NCI-H460 (cell line): ENCODE measurements at places on chromosomes 3 and 15. TPM values are rescaled to one million over a fixed set of nuclear protein-coding genes. Genes with fewer than 3 reads are reported as not detected.
A peak's percentile ranks its signal among the peaks of the same experiment; 100 is the strongest.

- DNase-seq, result no peak
Measured at GRCh38 chr3:190593075-190593474, 79.2 kb downstream of the IL1RAP start.

DNA sequence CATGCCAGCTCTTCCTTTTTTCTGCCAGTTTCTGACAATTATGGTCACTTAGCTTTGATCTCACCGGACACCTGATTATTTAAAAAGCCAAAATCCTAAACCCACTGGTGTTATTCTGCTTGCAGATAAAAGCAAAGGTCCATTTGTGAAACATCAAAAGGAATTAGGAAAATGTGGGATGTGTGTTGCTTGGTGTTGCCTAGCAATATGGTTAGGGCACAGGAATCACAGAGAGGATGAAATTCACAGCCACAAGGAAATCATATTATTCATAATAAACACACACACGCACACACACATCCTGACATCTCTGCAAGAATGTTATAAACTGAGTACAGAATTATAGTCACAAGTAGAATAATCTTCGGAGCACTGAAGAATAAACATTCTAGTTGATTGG, 89.3 kb upstream of the BHLHE40 start:
- no peak for DNase-seq

GRCh38 chr3:139559541-139559940, 20.0 kb upstream of the RBP1 start:
- DNase-seq, result no peak

DNA sequence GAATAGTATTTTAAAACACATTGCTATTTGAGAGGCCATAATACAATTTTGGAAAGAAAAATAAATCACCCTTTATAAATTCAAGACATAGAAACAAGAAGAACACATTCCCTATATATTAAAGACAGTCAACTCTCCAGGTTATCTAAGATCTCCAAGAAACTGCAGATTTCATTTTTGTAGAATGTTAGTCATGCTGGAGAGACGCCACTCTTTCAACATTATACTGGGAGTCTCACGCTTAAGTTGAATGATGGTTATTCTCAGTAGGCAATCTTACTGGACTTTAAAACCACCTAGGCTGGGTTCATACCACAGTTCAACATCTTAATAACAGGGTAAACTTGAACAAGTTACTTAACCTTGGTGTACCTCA, 3.6 kb upstream of the CHRM5 start:
- DNase-seq, result no peak

DNA sequence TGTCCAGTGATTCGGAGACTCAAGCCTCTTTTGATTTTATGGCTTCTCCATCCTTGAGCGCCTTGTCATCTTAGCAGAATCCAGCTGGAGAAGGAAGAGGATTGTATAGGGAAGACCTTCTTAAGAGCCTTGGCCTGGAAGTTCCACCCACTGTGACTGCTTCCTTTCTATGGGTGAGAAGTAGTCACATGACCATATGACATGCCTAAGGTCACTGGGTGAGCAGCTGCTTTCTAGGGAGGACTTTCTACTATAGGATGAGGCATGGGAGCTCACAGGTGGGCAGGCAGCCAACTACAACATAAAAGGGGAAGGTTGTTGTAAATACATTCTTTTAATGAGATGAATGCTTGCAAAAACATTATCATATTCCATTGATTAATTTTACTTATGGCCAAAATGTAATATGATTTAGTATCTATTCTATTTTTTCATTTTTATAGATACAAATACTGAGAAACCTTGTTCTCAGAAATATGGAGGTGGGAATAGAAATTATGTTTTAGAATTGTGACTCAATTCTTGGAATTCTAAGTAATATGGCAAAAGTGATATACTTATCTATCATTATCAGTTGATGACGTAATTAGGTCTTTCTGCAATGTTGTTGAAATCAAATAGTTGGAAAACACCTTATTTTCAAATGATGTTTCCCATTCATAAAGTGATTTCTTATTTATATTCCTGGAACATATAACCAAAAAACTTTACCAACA, 53.6 kb upstream of the MINAR1 start:
- no peak for DNase-seq

- DNase-seq, result no peak
Measured at GRCh38 chr15:36841193-36841592, 259.2 kb downstream of the MEIS2 start.

DNA sequence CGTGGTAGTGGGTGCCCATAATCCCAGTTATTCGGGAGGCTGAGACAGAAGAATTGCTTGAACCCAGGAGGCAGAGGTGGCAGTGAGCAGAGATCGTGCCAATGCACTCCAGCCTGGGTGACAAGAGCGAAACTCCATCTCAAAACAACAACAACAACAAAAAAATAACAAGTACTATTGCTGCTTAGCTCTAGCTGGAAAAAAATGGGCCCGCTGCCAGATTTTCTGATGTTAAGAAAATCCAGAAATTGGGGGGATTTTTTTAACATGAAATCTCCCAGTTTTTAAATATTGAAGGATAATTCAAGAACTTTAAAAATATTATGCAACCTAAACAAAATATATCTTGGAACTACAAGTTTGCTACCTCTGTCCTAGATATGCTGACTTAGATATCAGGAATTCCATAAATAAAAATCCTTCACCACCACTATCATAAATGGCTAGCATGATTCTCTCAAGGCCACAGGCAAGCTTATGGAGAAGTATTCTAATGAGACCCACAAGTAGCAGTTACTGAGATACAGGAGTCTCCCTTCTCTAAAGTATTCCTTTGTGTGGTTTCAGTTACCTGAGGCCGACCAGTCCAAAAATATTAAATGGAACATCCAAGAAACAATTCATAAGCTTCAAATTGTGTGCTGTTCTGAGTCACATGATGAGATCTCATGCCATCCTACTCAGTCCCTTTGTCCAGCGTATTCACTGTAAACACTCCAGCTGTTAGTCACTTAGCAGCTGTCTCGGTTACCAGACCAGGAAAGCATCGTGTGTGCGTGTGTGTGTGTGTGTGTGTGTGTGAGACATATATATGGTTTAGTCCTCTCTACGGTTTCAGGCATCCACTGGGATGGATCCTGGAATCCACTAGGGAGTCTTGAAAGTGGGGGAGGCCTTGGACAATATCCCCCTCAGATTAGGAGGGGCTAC, 277.2 kb downstream of the TBL1XR1 start:
- no peak for DNase-seq

DNA sequence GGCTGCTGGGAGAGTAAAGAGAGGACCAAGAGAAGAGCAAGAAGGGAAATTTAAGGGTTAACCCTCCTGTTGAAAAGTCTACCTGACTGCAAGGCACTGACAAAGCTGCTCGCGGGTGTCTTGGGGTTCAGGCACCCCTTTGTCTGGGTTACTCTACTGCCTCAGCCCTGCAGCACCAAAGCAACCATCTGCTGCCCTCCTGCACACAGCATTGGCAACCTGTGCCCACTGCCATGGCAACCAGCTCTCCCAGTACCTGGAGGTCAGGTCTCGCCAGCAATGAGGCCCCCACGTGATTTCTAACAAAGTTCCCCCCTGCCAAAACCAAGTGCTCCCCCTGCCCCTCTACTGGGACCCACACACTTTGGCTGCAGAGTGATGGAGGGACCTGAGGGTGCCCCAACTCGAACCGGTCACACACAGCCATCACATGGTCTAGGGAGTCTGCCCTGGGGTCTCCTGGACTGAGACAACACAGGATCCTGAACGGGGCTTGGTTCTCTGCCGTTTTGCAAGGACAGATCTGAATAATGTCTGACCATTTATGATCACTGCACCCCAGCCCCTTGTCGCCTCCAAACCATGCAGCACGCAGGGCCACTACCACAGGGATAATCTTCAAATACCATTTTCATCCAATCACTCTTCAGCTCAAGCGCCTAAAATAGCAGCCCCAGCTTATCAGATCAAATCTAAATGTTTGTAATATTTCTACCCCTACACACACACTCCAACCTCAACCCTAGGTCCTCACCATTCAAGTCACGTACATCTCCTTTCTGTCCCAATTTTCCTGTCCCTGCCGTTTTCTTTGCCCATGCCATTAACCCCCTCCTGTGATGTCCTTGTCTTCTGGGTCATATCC, 50.7 kb downstream of the ADCY5 start:
- no peak for DNase-seq

DNA sequence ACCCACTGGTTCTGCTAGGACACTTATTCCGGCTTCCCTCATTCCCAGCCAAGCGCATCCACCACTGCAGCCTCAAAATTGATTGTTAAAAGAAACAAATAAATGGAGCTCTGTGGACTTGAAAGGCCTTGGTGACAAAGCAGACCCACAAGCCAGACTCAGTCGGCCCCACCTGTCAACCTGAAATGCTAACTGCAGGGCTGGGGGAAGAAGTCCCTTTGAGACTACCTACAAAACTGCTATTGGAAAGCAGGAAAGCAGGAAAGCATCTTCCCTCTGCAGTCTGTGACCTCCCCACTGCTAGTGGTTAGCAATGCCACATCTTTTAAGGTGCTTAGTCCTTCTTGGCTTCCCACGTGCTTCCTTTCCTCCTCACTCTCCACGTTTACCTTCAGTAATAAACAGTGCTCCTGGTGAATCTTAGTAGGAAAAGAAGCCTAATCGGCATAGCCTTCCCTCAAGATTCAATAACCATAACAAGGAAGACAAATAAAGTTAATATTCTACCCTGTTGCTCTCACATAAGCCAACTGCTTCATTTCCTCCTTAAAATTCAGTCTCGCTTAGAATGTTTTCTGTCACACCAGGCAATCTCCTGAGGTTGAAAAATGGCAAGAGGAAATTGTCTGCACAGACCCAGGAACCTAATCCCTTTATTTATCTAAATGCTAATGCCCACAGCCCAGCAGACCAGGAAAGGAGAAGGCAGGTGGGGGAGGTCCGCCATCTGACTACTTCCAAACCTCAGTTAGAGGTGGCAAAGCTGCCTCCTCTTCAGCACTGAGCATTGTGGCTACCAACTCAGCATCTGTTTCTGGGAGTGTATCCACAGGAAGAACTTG, 296.2 kb downstream of the NEK10 start:
- DNase-seq, result no peak

- DNase-seq, result peak; percentile 5
Measured at GRCh38 chr3:192365571-192365970, 361.8 kb downstream of the FGF12 start.

GRCh38 chr3:107284612-107285011, 92.6 kb upstream of the CCDC54 start:
- DNase-seq, result no peak

DNA sequence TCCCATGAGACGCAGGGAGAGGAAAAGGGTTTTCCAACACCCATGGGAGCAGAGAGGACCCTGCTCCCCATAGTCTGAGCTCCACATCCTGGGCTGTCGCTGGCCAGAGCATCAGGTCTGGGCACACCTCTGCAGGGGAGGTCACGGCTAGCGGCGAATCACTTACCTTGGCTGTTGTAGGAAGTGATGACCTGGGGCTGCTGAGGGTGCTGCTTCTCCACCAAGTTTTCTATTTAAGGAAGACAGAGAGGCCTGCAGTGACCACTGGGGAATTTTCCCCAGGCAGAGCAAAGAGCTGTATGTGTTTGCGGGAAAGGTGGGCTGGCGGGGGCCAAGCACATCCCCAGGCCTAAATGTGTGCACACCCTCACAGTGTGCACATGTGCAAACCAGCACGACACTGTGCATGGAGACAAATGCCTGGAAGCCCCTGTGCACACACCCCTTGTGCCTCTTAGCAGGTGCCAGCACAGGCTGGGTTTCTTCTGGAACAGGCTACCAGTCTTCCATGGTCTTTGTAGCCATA, 7.6 kb downstream of the KY start:
- DNase-seq, result no peak

DNA sequence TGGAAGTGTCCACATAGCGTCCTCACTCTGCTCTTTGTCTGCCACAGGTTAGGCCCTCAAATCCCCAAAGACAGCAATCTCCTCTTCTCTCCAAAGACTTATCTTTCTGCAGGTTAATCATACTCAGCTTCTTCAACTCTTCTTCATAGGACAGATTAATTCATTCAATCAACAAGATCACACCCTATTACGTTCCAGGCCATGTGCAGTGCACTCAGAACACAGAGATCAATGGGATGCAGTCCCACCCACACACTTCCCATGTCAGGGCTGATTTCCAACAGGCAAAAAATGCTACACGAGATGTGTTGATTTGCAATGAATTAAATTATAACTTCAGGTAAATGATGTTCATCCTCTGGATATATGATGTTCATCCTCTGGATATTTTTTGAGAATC, 33.5 kb upstream of the ZNF639 start:
- no peak for DNase-seq

DNA sequence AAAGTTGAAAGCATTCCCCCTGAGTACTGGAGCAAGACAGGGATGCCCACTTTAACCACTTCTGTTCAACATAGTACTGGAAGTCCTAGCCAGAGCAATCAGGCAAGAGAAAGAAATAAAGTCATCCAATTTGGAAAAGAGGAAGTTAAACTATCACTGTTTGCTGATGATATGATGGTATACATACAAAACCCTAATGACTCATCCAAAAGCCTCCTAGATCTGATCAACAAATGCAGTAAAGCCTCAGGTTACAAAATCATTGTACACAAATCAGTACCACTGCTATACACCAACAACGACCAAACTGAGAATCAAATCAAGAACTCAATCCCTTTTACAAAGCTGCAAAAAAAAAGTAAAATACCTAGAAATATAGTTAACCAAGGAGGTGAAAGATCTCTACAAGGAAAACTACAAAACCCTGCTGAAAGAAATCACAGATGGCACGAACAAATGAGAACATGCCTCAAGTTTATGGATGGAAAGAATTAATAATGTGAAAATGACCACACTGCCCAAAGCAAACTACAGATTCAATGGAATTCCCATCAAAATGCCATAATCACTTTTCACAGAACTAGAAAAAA, 40.3 kb downstream of the RPL39L start:
- no peak for DNase-seq

GRCh38 chr3:120450600-120451271, at the start of gene FSTL1:
FSTL1 (minus strand) TSS chr3:120450992; CDS start chr3:120450746, 246 bp downstream.
- no peak for DNase-seq

GRCh38 chr3:66177026-66177425, 43.8 kb upstream of the SLC25A26 start:
- no peak for DNase-seq

GRCh38 chr3:116661196-116661595, 48.4 kb upstream of the TUSC7 start:
- no peak for DNase-seq

Gene MCF2L2
- 0.57 and 1.2 TPM in 2 replicates for total RNA-seq

Gene EPHA3
- total RNA-seq, result 7.2 and 7.8 TPM in 2 replicates

Gene LRTM1
- not detected in 2 replicates for total RNA-seq

Gene OR5K2
- not detected in 2 replicates for total RNA-seq

Gene CNTN3
- 0.84 and 1.5 TPM in 2 replicates for total RNA-seq

Gene CHST13
- total RNA-seq, result not detected in 2 replicates

Gene TRIM69
- total RNA-seq, result 8.1 and 10.0 TPM in 2 replicates

Gene U2SURP
- total RNA-seq, result 121 and 122 TPM in 2 replicates

Gene P2RY13
- not detected in 2 replicates for total RNA-seq

Gene PLIN1
- total RNA-seq, result 0.40 and 0.52 TPM in 2 replicates

Gene LMAN1L
- not detected in 2 replicates for total RNA-seq

Gene C2CD4A
- 0.63 and 0.72 TPM in 2 replicates for total RNA-seq
